ENCODE measurements at places on chromosomes 5 and 9. TPM values are rescaled to one million over a fixed set of nuclear protein-coding genes. Genes with fewer than 3 reads are reported as not detected.

The FCN2 gene
- total RNA-seq = not detected

- no peaks in the 10 kb centered on the region for H3K4me1 ChIP-seq
- DNase-seq = no peak
- H3K27ac ChIP-seq = no peak overlapping the region
- no peaks in the 10 kb centered on the region for H3K27me3 ChIP-seq
- H3K4me3 ChIP-seq = no peak overlapping the region
Observed at GRCh38 chr9:21528123-21528808, 46.2 kb upstream of the IFNE start.

GRCh38 chr9:127963041-127963358, 17.8 kb downstream of the EEIG1 start:
- peaks cover 80% of the 10 kb centered on the region for H3K36me3 ChIP-seq
- H3K4me1 ChIP-seq = peaks cover 97% of the 10 kb centered on the region
- DNase-seq = no peak
- H3K27me3 ChIP-seq = no peaks in the 10 kb centered on the region
- H3K27ac ChIP-seq = peak overlapping the region; percentile 75

GRCh38 chr9:131858147-131858546, 118.3 kb upstream of the RAPGEF1 start:
- no peaks in the 10 kb centered on the region for H3K36me3 ChIP-seq
- DNase-seq = no peak
- H3K4me1 ChIP-seq = no peaks in the 10 kb centered on the region
- no peaks in the 10 kb centered on the region for H3K27me3 ChIP-seq
- H3K27ac ChIP-seq = no peak overlapping the region

- H3K36me3 ChIP-seq = no peaks in the 10 kb centered on the region
- DNase-seq = no peak
- no peak overlapping the region for H3K27ac ChIP-seq
- no peaks in the 10 kb centered on the region for H3K27me3 ChIP-seq
Observed at GRCh38 chr5:158952951-158953350, 146.8 kb downstream of the EBF1 start.

DNA sequence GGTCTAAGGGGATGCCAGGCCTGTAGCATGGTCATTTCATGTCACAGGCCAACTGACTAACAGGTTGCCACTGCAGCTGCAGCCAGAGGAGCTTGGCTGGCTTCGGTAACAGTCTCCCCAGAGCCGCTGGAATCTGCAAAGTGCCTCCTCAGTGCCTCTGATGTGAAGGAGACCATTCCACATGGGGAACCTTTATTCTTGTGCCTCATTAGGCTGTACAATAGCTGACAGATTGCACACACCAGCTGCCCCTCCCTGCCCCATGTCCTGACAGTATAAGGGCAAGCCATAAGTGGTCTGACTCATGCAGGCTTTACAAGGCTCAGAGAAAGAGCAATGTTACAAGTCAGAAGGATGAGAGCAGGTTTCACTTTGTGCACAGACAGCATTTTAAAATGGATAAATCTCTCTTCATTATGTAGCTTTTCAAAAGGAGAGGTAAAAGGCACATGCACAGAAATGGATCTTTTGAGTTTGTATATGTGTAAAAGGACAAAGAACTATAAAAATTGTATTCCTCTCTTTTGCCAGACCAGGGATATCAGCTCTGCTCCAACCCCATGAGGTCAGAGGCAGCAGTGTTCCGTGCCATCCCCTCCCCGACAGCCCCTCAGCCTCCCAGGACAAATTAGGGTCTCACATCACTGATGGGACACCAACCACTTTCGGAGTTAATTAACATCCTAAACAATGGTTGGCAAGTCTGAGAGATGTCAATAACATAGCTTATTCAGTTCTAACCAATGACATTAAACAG, 467.8 kb downstream of the TMEM232 start:
- no peak overlapping the region for H3K27ac ChIP-seq
- no peak for DNase-seq
- H3K27me3 ChIP-seq = no peaks in the 10 kb centered on the region
- no peaks in the 10 kb centered on the region for H3K36me3 ChIP-seq
- H3K4me3 ChIP-seq = no peak overlapping the region
- H3K4me1 ChIP-seq = no peaks in the 10 kb centered on the region

DNA sequence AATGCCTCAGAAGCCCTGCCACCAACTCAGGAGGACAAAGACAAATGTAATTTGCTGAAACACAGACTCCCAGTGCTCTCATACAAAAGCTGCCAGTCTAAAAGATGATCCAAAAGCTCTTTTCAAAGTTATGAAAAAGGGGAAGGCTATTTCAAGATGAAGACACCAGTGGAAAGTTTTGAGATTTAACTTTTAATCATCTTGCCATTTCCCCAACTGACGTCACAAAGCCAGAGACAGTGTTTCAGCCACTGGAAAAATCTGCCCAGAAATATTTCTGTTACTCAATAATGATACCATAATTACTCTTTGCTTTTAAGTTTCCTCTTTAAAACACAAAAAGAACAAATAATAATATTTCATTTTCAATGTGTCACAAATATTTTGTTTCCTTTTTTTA, 20.9 kb downstream of the ENG start:
- DNase-seq = no peak
- no peaks in the 10 kb centered on the region for H3K36me3 ChIP-seq
- no peak overlapping the region for H3K27ac ChIP-seq

The FBXL7 gene
- not detected for total RNA-seq

- H3K4me3 ChIP-seq = no peak overlapping the region
- H3K27me3 ChIP-seq = no peaks in the 10 kb centered on the region
- H3K36me3 ChIP-seq = no peaks in the 10 kb centered on the region
- no peak overlapping the region for H3K27ac ChIP-seq
- H3K4me1 ChIP-seq = no peaks in the 10 kb centered on the region
Observed at GRCh38 chr5:25850581-25850980, 1187.8 kb downstream of the CDH9 start.

The SV2C gene
- total RNA-seq = 0.10 TPM

- no peaks in the 10 kb centered on the region for H3K27me3 ChIP-seq
- no peaks in the 10 kb centered on the region for H3K36me3 ChIP-seq
- no peak overlapping the region for H3K4me3 ChIP-seq
Observed at GRCh38 chr5:106140101-106140500, 1530.6 kb downstream of the EFNA5 start.

GRCh38 chr9:99184110-99184474, 37.6 kb downstream of the ALG2 start:
- no peak for DNase-seq
- H3K27ac ChIP-seq = no peak overlapping the region
- H3K36me3 ChIP-seq = no peaks in the 10 kb centered on the region
- no peak overlapping the region for H3K4me3 ChIP-seq
- peaks cover 56% of the 10 kb centered on the region for H3K4me1 ChIP-seq

The CDHR2 gene
- 2.4 TPM for total RNA-seq

DNA sequence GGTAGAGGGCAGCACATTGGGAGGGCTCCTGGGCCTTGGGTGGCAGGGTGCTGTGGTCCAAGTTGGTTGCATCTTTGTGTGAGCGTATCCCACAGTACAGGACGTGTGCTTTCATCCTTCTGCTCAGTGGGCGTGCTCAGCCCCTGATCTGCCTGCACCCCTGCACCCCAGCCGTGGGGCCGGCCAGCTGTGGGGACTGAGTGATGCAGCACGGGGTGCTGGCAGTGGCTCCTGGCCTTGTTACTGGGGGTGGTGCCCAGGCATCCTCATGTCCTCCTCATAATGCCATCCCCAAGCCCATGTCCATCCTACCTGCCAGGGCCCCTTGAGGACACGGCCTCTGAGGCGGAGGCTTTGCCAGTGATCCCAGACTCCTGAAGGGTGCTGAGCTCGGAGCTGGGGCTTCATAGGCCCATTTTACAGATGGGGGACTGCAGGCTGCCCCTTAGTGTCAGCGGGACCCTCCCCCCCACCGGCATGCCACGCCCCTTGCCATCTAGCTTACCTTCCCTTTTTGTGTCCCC, 100.7 kb downstream of the PHF2 start:
- no peak overlapping the region for H3K4me3 ChIP-seq
- H3K36me3 ChIP-seq = no peaks in the 10 kb centered on the region
- no peak for DNase-seq

The PCDHGB2 gene
- 0.08 TPM for total RNA-seq

- no peak overlapping the region for H3K4me3 ChIP-seq
- H3K36me3 ChIP-seq = peaks cover 28% of the 10 kb centered on the region
- no peaks in the 10 kb centered on the region for H3K27me3 ChIP-seq
- no peak for DNase-seq
- no peak overlapping the region for H3K27ac ChIP-seq
- H3K4me1 ChIP-seq = peaks cover 5% of the 10 kb centered on the region
Observed at GRCh38 chr9:136926154-136926704, 18.3 kb downstream of the FBXW5 start.

The CSF1R gene
- total RNA-seq = 0.08 TPM

The NDUFS6 gene
- total RNA-seq = 20.8 TPM

GRCh38 chr9:129776938-129777768, 24.3 kb upstream of the PTGES start:
- no peak overlapping the region for H3K4me3 ChIP-seq
- peaks cover 12% of the 10 kb centered on the region for H3K4me1 ChIP-seq
- H3K36me3 ChIP-seq = no peaks in the 10 kb centered on the region
- no peak overlapping the region for H3K27ac ChIP-seq
- DNase-seq = peak; percentile 40
- peaks cover 7% of the 10 kb centered on the region for H3K27me3 ChIP-seq

The IFNK gene
- not detected for total RNA-seq

- H3K4me3 ChIP-seq = no peak overlapping the region
- H3K4me1 ChIP-seq = peaks cover 57% of the 10 kb centered on the region
- H3K27ac ChIP-seq = peak overlapping the region; percentile 86
- no peaks in the 10 kb centered on the region for H3K36me3 ChIP-seq
- H3K27me3 ChIP-seq = no peaks in the 10 kb centered on the region
Observed at GRCh38 chr5:132386644-132387286, 17.3 kb downstream of the SLC22A5 start.

DNA sequence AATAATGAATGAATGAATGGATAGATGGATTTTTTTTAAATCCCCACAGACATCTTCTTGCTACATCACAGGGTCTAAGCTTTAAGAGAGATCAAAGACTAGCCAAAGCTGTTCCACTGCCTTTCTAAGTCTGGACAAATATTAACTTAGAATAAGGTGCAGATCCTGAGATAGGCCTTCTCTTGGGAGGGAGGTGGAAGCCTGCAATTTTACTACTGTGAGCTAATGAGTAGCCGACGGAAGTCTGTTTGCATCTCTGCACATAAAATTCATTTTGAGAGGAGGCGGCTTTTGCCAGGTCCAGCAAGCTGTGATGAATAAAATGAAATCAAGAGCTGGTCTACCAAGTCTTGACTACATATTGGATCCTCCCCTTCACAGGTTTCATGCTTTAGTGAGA, 484.9 kb downstream of the TMEM38B start:
- no peak overlapping the region for H3K4me3 ChIP-seq
- no peaks in the 10 kb centered on the region for H3K4me1 ChIP-seq
- H3K27me3 ChIP-seq = no peaks in the 10 kb centered on the region
- H3K27ac ChIP-seq = no peak overlapping the region

DNA sequence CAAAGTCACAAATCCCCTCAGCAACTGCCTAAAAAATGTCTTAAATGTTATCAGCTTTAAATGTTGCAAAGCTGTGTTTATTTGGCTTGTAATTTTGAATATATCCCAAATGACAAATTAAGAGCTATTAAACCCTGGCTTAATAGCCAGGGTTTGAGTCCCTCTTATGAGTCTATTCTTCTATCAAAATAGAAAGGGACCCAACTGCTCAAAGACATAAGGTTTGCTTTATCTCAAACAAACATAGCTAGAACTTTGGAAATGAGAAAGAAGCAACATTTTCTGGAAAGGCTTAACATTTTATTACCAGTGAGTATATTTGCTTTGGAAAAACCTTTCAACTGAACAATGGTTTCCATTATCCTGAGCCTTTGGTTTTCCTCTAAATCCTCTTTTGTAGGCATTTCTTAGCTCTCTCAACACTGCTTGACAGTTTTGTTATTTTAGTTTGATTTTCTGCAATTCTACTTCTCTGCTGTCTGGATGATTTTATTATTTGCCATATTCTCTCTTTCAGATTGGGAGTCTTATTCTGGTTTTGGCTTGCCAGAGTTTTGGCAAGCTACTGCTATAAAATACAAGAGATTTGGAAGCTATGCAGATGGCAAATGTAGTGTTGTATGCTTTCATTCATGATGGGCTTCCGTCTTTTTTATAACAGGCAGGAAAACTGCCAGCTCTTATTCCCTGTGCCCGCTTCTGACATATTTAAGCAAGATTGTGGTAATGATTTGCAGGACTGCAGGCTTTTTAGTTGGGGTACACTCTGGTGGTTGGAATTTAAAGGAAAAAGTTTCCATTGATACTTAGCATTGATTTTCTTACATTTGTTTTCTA, 734.9 kb downstream of the DTWD2 start:
- H3K27me3 ChIP-seq = no peaks in the 10 kb centered on the region
- DNase-seq = no peak
- H3K27ac ChIP-seq = no peak overlapping the region
- H3K4me3 ChIP-seq = no peak overlapping the region
- no peaks in the 10 kb centered on the region for H3K36me3 ChIP-seq

The MAPK9 gene
- 47.6 TPM for total RNA-seq

The C9orf153 gene
- 0.12 TPM for total RNA-seq

- H3K4me1 ChIP-seq = no peaks in the 10 kb centered on the region
- H3K4me3 ChIP-seq = no peak overlapping the region
- H3K36me3 ChIP-seq = no peaks in the 10 kb centered on the region
- H3K27ac ChIP-seq = no peak overlapping the region
- peaks cover 19% of the 10 kb centered on the region for H3K27me3 ChIP-seq
- DNase-seq = no peak
Observed at GRCh38 chr9:86599561-86599960, 245.4 kb upstream of the TUT7 start.

The LPAR1 gene
- total RNA-seq = not detected

- no peak for DNase-seq
- H3K27ac ChIP-seq = no peak overlapping the region
- no peak overlapping the region for H3K4me3 ChIP-seq
Observed at GRCh38 chr5:64147849-64148441, 17.7 kb upstream of the RNF180 start.

DNA sequence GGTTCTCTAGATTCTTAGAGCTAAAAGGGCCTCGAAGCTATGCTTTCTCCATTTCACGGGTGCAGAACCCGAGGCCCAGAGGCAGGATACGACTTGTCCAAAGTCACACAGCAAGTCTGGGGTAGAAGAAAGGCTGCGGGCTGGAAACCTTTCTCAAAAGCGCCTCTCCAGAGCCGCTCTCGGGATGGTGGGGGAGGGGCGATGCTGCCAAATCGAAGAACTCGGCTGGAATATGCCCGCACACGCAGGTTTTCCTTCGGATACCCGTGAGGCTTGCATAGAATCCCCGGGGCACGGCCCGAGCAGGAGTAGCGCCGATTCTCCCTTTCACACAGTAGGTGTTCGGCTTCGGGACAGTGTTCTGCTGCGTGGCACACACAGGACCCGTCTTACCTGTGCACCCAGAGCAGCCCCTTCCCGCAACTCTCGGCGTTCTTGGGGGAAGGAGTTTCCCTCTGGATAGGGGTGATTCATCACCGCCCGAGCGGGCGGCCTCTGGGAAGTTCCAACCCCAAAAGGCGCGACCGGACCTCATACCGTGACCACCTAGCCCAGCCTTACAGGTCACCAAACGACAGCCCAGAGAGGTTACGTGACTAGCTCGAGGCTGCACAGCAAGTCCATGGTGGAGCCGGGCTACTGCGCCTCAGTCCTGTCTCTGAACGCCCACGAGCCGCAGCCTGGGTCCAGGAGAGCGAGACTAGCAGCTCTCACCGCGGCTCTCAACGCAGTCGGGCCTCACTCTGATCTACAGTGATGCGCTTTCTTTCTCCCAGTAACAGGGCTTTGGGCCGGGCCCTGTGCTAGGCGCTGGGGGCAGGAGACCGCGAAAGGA, 4.1 kb downstream of the PAX5 start:
- peaks cover 44% of the 10 kb centered on the region for H3K4me1 ChIP-seq
- no peak for DNase-seq
- H3K27me3 ChIP-seq = peaks cover 92% of the 10 kb centered on the region
- H3K36me3 ChIP-seq = peaks cover 5% of the 10 kb centered on the region
- no peak overlapping the region for H3K4me3 ChIP-seq

The LIFR gene
- total RNA-seq = 0.12 TPM

Data from activated CD4-positive, alpha-beta T cell treated with anti-CD3 and anti-CD28 coated beads, Interleukin-2, amount 10 ng/mL, durations not matched to agents 7 days and 5 days (primary cell).